Stimulated activated CD8-positive, alpha-beta memory T cell treated with anti-CD3 and anti-CD28 coated beads, Interleukin-4, amount 100 ng/mL, for 1 hour (primary cell): ENCODE measurements at places on chromosomes 1 and 21.

GRCh38 chr1:100142343-100142742 is 9.4 kb downstream of the TRMT13 start:
- no peak for DNase-seq

DNA sequence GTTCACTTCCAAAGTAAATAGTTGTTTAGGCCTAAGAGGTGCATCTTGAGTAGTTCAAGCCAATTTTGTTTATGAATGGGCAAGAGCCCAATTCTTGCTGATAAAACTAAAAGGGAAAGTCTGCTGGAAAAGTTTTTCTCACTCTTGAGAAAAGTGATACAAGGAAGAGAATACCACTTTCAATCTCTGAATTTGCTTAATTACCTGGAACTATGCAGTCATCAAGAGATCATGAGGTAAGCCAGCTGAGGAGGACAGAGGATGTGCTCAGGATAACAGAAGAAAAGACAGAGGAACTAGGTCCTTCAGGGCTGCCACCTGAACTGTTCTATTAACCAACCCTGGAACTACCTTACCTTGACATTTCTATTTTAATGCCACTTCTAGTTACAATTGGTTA is 42.2 kb downstream of the ILDR2 start:
- DNase-seq, result no peak

- DNase-seq, result no peak
Measured at GRCh38 chr1:35569936-35570335, 3.2 kb upstream of the TFAP2E start.

- no peak for DNase-seq
Measured at GRCh38 chr1:1232208-1232795, at the start of gene B3GALT6. B3GALT6 (plus strand) TSS chr1:1232237; CDS start chr1:1232279, 42 bp downstream.

GRCh38 chr1:167924102-167924501 is 10.2 kb upstream of the ADCY10 start:
- DNase-seq, result no peak

- DNase-seq, result no peak
Measured at GRCh38 chr1:1628754-1629429, 3.1 kb upstream of the MMP23B start.

- DNase-seq, result no peak
Measured at GRCh38 chr1:88892357-88892877, 1.1 kb upstream of the GTF2B start.

GRCh38 chr1:45752441-45753052 is 2.1 kb upstream of the IPP start:
- no peak for DNase-seq

DNA sequence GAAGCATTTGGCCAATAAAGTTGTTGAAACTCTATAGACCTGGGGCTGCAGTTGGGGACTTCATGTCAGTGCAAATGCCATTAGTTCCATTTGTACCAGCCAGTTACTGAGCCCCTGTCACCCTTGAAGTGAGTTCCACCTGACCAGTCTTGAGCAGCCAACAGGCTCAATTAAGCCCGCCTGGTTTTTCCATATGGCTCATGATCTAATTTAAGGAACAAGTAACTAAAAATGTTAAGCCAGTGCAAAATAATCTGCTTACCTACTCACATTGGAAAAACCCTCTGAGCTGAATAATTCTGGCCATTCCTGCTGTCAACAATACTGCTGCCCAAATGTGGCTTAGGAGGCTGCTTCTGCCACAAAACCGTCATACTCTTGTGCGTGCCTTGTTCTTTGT is 21.6 kb downstream of the NSUN4 start:
- DNase-seq, result no peak

DNA sequence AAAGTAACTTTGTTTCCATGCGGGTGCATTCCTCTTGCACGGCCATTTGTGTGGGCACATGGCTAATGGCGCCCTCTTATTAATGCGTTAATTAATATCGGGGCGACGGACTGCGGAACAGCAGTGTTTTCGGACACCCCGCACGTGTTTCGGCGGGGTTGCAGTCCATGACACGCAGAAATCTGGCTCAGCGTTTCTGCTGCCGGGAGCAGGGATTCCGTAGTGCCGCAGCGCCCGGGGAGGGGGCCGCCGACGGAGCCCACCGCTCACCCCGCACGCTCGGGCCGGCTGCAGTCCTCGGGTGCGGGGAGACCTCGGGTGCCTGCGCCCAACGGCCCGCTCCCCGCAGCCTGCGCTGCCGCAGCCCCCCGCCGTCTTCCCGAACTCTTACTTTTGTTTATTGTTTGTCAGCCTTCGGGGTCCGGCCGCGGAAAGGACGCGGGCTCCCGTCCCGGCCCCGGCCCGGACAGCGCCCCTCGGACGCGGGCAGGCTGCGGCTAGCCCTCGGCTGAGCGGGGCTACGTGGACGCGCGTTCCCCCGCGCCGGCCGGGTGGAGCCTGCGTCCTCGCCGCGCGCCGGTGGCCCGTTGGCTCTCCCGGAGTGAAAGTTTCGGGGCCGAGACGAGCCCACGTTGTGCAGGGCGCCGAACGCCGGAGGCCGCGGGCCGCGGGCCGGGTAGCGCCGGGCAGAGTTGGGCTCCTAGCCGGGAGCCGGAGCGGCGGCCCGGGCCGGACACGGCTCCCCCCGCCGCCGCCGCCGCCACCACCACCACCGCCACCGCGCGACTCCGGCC is 849 bp downstream of the NFIA start:
- no peak for DNase-seq

GRCh38 chr1:217586586-217586985 is 44.3 kb downstream of the GPATCH2 start:
- no peak for DNase-seq

DNA sequence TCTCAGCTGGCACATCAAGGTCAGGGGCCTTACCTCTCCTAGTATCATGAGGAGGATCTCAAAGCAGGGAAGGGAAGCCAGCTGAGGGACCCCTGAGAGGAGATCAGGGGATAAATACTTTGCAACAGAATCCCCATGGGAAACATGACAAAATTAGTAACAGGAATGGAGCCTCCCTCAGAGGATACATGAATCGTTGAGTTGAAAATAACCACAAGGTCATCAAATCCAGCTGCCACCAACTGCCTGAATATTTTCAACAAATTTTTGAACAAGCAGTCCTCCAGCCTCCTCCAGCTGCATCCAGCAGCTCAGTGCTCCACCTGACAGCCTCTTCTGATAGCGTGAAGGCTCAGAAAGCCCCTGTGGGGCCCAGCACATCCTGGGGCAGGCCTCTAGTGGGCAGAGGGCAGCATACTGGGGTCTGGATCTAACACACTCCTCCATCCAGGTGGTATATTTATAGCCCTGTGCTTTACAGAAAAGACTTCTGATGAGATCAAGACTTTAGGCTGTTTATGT is 404.3 kb downstream of the NTNG1 start:
- no peak for DNase-seq

GRCh38 chr1:155091071-155092051 is 12.7 kb downstream of the EFNA3 start:
- peak; percentile 65 for DNase-seq

DNA sequence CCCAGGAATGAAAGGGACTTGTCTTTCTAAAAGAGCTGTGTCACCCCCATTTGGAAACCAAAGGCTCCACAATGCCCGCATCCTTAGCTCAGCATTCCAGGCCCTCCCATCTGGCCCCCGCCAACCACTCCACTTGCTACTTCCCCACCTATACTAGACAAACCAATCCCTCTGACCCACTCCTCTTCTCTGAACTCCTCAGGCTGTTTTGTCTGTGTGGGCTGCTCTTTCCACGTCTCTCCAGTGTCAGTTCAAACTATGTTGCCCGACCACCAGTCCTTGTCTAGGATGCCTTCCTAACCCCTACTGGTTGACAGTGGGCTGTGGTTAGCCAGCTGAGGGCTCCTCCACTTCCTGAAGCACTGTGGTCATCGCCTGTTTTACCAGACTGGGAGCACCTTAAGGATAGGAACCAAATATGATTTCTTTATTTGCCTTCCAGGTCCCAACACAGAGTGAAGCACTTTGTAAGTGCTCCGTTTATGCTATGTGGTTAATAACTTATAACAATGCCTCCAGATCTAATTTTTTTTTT is 8.1 kb upstream of the COA7 start:
- no peak for DNase-seq

DNA sequence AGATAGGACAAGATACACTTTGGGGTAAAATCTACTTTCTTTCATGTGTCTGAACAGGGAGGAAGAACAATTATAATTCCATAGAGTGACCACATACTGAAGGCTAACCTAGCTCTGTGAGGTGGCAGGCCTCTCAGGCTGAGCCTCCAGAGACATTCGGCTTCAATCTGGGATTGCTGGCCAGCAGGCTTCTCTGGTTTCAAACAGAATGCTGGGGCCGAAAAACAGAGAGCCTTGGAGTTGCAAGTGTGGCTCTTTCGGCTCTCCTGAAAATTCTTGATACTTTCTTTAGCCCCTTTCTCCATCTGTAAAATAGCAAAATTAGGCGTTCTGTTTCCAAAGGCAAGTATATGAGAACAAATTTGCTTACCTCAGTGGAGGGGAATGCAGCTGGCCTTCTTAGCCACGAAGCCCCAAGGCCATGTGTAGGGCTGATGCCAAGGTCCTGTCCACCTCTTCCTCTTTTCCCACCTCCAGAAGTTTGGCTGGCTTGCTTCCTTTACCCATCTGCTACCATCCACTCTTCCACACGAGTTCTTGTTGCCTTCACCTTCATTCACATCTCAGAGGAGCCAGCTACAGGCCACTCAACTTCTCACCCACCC is 30.0 kb upstream of the UBE2U start:
- no peak for DNase-seq

- peak; percentile 40 for DNase-seq
Measured at GRCh38 chr1:225896937-225897549, 8.1 kb upstream of the LEFTY1 start.
